ENCODE measurements at places on chromosomes 11 and 22. TPM values are rescaled to one million over a fixed set of nuclear protein-coding genes. Genes with fewer than 3 reads are reported as not detected.

DNA sequence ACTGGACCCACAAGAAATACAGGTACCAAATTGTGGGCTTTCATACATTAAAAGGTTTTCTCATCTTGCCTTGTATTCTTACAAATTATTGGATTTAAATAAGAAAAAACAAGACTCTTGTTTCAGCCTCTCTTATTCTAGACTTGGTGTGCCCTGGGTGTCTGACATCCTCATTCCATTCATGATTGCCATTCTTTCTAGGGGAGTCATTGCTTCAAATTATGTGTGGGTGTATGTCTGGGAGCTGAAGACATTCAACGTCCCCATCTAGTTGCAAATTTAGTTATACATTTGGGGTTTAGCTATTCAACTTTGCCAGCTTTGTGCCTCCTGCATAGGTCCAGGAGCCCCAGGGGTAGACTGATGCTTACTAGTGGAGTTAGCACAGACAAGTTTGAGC, 18.1 kb downstream of the MAML2 start:
- no peak for DNase-seq

GRCh38 chr11:86781546-86781945, 18.8 kb upstream of the PRSS23 start:
- DNase-seq, result no peak

NRIP3 gene
- total RNA-seq, result 1.4 TPM

DNA sequence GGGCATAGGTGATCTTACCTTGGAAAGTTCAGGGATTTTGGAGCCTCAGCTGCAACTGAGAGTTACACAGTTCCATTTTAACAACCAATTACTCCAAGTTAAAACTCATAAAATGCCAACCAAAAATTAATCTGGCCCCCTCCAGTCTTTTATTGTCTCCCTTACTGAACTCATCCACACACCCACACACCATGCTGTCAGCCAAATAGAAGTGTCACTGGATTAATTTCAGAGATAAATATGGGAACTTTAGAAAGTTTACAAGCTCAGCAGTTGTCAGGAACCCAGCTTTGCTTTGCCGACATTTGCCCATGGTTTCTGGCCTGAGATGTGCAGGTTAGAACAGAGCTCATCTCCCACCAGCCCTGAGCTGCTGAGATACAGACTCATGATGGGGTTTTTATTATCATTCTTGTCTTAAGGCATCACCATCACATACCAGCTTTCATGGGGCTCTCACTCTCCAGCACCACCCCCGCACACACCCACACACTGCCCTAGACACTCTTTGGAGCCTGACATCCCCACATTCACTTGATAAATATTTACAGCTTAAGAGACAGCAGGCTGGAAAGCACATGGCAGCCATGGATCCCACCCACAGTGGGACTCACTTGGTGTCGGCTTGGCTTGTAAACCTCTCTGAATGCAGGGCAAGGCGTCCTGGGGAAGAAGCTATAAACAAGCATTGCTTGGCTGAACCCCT, 23.7 kb upstream of the CTR9 start:
- no peak for DNase-seq

GRCh38 chr11:17393472-17393871, 5.0 kb upstream of the KCNJ11 start:
- no peak for DNase-seq

GRCh38 chr11:73176145-73176873, 34.2 kb upstream of the FCHSD2 start:
- DNase-seq, result no peak

- no peak for DNase-seq
These were observed 439.2 kb downstream of the DLG2 start for GRCh38 chr11:85187992-85188391.

DNA sequence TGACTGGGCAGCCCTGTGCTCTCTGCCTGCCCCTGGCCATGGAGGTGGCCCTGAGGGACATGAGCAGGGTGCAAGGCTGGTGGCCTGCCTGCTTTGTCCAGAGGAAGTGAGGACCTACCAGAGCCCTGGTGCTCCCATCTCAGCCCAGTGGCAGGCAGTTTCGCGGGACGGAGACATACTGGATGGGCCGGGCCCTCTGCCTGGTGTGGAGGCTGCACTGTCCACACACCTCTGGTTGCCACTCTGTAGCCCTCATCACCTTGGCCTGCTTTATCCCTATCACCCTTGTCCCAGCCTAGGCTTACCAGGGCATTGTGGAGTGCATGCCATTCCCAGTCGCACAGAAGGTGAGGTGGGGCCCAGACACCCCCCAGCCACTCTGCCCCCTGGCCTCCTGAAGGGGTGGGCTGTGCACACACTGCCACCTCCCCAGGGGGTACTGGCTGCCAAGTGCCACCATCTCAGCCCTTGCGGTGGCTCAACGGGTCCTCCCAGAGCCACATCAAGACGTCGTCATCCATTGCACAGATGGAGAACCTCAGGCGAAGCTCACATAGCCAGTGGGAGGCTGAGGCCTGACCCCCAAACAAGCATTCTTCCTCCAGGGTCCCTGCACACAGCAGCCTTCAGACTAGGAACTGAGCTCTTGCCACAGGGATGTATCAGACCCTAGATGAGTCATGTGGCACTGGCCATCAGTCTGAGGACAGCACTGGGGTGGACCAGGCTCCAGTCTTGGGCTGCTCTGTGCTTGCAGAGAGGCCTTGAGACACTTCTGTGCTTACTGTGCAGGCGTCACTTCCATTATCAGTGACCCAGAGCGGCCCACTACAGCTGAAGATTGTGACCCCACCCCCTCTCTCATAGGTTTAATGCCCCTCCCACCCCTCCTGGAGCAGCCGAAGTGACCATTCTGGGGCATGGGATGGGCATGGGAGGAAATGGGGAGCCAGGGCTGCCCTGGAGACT, 176.1 kb downstream of the IGLL1 start:
- no peak for DNase-seq

GRCh38 chr22:19855504-19856409, 1.1 kb upstream of the GNB1L start:
- no peak for DNase-seq

- no peak for DNase-seq
These were observed 10.9 kb downstream of the GAS2 start for GRCh38 chr11:22677153-22677903.

- no peak for DNase-seq
These were observed 37.3 kb downstream of the PIWIL4 start for GRCh38 chr11:94604482-94604881.

TOP3B gene
- 55.6 TPM for total RNA-seq

DNA sequence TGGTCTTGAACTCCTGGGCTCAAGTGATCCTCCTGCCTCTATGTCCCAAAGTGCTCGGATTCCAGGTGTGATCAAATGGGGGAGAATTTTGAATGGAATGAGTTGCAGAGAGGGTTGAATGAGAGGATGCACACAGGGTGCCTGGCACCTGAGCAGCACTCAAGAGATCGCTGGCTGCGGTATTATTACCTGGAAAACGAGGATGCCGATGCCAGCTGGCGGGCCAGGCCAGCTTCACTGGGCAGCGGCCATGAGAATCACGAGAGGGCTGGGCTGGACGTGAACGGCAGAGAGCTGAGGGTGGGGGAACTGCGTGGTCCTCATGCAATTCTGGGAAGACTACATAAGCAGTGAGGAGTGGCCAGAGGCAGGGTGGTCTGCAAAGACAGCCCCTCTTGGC, 2.9 kb downstream of the MGAT3 start:
- no peak for DNase-seq

DNA sequence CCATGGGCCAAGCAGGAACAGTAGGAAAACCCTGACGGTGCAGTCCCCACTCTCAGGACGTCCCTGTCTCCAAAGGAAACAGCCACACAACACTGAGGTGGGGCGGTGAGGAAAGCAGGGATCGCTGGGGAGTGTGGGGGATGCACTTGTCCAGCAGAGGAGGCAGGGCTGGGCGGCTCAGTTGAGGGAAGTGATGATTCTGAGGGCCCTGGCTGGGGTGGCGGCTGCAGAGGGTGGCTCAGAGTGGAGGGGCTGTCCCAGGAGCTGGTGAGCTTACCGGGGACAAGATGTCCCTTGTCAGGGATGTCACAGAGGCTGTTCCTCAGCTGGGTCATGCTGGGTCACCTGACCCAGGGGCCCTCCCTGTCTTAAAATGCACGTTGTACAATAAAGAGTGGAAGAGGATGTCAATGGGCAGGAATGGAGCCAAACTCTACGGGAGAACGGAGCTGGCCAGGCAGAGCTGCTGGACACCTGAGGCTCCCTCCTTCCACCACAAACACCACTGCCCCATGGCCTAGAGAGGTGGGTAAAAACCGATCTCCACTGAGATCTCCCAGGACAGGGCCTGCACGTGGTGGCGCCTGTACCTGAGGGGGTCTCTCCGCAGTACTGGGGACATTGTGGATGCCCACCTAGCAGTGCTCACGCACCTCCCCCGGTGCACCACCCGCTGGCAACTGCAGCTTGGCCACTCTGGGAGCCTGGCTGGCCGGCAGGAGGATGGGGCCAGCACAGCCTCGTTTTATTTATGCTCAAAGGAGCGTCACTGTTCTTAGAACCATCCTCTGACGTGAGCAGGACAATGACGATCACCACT, 9.7 kb upstream of the EFCAB6 start:
- DNase-seq, result no peak

DNA sequence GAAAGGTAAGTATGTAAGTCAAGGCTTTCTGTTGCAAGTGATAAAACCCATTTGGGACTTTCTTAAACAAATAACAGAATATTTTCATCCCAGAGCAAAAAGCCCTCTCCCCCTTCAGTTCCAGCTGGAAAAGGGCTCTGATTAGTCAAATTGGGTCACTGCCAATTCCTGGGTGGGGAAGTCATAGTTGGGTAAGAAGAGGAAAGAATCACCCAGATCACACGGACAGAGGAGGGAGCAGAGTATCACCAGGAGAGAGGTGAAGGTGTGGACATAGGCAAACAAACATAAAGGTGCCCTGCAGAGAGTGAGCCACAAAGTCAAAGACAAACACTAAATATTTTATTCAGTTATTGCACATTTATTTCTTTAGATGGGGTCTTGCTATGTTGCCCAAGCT, 36.3 kb upstream of the SORL1 start:
- no peak for DNase-seq

- no peak for DNase-seq
These were observed 90.6 kb downstream of the DSCAML1 start for GRCh38 chr11:117706322-117706814.

DNA sequence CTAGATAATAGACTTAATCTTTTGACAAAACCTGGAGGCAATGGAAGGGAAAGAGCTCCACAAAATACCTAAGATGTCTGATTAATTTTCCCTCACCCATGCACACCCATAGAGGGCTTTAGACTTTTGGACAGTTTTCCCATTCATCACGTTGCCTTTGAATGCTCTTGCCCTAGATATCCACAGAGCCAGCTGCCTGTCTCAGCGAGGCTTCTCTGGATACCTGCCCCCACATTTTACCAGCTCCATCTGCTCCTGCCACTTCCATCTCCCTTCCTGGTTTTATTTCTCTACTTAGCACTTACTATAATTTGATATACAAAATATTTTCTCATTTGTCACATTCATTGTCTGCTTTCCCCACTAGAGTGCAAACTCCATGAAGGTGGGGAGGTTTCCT, 136.8 kb downstream of the FDX1 start:
- no peak for DNase-seq
